ENCODE measurements at places on chromosomes 1 and 21.

DNA sequence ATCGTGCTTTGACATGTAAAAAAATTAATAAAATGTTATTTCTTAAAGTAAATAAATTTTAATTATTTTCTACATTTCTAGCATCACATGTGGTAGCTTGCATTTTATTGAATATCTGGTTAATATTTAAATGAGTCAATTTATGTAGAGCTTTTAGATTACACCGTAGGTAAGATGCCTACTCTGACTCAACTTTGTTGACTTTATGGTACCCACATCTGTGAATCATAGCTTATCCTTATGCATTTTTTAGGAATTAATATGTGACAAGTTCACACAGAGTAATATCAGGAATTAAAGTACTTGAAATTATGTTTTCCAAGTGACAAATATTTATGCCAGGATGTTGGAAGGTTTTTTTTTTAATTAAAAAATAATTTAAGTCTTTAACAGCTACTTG is 120.7 kb downstream of the LEPR start:
- DNase-seq = no peak

DNA sequence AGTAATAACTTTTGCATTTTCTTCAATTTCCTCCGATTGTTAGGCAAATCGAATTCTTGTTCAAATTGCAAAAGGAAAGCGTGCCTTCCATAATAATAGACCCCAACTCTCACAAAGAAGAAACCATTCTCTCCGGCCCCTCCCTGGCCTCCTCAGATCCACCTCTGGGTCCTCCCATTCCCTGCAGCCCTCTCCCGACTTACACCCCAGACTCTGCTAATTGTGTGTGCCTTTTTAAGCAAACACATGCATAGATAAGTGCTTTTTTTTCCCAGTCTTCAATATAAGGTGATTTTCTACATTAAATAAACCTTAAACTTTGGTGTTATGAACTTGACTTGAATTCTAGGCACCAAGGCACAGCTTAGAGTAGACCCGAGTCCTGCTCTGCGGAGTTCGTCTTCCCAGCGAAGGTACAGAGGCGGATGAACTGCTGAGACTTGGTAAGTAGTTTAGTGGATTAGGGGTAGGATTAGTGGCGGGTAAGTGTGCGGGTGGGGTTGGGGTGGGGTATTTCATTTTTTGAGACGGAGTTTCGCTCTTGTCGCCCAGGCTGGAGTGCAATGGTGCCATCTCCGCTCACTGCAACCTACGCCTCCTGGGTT is 1.5 kb downstream of the L1TD1 start:
- DNase-seq = no peak

GRCh38 chr1:160789702-160790611 is 6.0 kb upstream of the LY9 start:
- DNase-seq = peak; percentile 42

GRCh38 chr1:183842795-183843144 is 37.9 kb downstream of the RGL1 start:
- DNase-seq = no peak

GRCh38 chr1:71908303-71908702 is 374.0 kb downstream of the NEGR1 start:
- no peak for DNase-seq

GRCh38 chr1:175933801-175934200 is 190.4 kb upstream of the TNR start:
- DNase-seq = no peak

DNA sequence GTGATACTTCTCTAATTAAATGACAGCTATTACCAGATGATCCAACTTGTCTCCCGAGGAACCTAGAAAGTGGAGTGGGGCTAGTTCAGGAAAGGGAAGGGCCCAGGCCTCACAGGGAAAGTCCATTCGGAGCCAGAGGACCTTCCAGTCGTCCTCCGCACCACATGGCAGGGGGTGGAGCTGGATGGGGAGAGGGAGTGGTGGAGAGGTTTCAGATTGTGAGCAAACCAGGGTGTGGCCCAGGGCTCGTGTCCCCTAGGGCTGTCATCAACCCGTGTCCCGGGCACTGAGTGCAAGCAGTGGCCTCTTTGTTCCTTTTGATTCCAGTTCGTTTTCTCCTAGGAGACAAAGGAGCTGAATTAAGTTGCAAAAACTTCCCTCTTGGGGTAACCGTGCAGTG is 114.9 kb downstream of the HUNK start:
- peak; percentile 60 for DNase-seq

DNA sequence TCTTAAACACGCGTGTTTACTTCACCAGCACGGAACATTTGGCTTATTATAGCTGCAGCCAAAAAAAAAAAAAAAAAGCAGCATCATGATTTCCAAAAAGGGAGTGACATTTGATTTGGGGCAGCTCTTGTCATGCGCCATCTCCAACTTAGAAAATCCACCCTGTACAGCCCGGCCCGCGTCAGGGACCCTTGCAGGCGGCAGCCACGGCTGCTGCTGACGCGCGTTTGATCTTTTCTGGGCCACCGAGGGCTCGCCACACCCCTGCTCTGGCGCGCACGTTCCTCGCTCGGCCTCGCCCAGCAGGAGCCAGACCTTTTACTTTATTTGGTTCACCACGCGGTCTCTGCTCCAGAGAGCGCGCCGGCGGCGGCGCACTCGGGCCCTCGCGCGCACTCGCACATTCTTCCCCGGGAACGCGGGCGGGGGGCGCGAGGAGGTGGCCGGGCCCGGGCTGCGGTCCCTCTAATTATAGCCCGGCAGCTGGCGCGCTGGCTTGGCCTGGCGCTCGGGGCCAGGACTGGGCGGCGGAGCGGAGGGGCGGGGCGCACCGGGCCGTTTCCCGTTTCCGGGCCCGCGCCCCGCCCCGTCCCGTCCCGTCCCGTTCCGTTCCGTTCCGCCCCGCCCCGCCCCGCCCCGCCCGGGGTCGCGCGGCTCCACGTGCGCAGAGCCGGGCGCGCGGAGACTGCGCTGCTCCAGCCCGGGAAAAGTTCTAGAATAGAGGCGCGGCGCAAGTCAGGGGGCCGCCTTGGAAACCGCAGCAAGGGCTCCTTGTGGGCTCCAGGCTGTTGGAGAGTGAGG is 10.2 kb downstream of the IRF2BP2 start:
- peak; percentile 92 for DNase-seq

DNA sequence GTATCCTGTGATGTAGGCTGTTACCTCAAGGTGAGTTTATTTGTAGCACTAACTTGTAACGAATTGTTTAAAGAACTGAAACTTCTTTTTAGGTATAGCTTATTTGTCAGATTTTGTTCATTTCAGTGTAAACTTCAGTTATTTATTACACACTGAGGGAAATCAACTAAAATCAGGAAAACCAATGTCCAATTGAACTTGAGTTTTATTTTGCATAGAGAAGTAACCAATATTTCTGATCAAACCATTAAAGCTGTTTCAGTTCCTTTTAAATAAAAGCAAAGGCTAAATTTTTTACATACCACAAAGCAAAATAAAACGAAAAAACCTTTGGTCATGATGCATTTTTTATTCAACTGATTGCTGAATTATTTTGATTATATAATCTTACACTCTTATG is 103.6 kb downstream of the CAMTA1 start:
- no peak for DNase-seq

DNA sequence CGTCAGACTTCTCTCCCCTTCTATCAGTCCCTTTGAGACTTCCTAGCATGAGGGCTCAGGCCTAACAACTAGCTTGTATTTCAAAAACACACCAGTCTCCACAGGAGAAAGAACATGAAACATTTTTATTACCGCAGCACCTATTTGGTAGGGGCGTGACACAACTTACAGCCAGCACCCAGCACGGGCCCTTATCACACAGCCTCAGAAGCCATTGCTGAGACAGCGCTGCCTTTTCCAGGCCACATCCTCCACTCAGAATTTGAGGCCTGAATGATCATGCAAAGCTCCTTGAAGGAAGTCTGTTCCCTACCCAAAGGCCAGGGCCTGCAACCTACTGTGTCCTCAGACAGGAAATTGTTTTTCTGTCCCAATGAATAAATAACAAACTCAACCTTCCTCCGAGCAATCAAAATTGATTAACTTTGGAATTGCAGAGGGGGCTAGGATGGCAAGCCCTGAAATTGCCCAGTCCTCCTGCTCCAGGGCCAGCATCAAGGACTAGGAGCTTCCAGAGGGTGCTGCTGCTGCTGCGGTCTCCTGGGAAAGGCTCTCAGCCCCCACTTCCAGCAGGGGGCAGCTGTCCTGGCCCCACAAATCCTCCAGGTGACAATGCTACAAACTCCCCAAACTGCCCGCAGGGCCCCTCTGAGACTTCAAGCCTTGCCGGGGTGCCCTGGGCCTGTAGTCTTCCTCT is 94.3 kb upstream of the GALNT2 start:
- peak; percentile 20 for DNase-seq

GRCh38 chr1:33008051-33008914 is 28.4 kb downstream of the AK2 start:
- DNase-seq = no peak

DNA sequence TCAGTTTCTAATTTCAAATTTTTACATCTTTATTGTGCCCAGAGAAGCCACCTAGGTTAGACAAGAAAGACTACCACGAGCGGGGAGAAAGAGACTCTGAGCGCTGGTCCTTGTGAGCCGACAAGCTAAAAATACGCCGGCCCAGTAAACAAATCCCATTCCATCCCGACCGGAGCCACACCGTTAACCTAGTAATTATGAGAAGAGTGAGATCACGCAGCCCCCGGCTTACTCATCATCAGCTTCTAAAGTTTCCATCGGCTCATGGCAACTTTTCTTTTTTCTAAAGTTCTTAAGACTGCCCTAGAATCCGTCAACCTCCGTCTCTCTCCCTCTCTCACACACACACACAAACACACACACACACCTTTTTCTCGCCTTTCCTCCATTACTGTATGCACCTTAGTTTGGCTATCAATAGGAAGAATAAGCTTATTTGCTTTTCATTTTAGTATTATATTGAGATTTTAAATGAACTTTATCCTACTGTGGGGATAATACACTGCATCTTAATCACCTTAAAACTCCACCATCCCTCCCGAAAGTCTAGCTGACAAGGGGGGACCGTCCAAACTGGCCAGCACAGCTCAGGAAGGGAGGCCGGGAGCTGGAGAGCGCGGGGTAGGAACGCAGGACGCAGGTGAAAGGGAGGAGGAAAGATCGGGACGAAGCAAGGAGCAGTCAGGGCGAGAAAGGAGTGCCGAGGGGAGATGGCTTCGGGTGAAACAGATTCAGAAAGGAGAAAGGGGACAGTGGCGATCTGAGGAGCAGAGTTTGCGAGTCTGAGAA is 728 bp downstream of the OTUD7B start:
- peak; percentile 36 for DNase-seq

DNA sequence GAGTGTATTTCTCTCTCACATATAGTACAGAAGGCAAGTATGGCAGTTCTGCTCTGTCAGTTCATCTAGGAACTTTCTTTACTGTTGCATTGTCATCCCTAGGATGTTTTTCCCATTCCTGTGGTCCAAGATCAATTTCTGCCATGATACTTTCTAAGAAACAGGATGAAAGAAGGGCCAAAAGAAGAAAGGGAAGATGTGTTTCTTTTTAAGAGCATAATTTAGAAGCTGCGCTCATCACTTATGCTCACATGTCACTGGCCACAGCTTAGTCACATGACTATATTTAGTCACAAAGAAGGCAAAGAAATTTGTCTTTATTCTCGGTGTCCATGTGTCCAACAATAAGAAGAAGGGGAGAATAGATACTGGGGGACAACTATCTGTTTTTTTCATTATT is 7.0 kb upstream of the MAST2 start:
- DNase-seq = no peak

GRCh38 chr1:15325375-15326085 is 78.5 kb downstream of the FHAD1 start:
- DNase-seq = no peak

DNA sequence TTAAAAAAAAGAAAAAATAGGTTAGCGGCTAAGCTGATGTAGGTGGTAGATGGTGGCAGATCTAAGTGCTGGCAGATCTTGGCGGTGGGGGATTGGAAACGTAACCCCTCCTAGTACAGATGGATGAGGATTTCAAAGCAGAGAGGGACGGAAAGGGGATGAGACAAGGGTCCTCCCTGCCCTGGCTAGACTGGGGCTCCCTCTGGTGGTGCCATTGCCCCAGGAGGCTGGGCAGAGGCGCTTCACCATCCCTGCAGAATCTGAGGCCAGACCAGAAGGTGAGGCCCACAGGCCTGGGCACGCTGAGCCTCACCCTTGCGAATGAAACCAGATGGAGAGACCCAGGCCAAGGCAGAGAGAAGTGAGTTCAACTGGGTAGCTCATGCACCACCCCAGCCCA is 7.0 kb upstream of the PLEKHA6 start:
- no peak for DNase-seq

- DNase-seq = no peak
Measured at GRCh38 chr1:180231936-180232335, 1.9 kb downstream of the LHX4 start.

DNA sequence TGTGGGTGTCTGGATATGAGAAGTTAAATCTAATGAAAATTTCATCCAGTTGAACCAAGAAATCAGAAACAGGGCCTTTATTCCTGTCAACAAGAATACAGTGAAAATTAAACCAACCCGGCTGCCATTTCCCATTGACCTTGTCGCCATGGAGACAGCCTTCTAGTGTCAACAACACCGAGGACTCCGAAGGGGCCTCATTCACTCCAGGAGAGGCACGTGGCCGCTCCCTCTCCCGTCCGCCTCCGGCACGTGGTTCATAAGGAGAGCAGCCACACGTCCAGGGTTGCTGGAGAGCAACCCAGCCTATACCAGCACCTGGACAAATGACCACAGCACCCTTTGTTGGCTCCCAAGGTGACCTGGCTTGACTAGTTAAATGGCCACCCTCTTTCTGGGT is 120.3 kb upstream of the VAMP3 start:
- no peak for DNase-seq

DNA sequence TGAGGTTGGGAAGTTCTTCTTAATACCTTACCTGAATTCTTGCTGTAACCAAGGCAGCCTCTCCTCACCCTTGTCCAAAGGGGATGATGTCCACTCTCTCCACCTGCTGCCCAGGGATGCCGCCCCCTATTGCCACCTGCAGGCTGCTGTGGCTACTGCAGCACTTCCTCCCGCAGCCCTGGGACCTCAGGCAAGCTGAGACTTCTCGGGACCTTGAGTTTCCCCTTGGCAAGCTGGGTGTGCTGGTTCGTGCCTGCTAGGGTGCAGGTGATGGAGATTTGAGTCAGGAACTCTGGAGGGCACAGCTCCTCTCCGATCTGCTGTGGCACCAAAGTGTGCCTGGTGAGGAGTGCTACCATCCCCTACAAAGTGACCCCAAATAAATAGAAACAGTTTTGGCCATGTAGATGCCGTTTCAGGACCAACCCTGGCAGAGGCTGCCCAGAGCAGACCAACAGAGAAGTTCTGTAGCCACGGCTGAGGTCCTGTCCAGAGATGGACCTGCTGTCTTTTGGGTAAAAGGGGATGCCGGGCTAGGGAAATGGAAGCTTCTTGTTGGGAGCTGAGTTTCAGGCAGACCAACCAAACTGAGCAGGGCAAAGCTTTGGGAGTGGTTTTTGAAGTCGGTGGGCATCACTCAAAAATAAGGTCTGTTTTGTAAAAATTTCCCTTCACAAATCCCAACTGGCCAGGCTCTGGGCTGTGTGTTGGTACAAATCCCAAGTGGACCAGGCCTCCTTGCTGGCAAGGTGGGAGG is 31.7 kb downstream of the RUNX3 start:
- DNase-seq = peak; percentile 77

GRCh38 chr1:160429702-160430535 is 29.6 kb downstream of the VANGL2 start:
- DNase-seq = no peak

All from transverse colon (tissue), 4 donors.